ENCODE measurements at places on chromosomes 1 and 21.

DNA sequence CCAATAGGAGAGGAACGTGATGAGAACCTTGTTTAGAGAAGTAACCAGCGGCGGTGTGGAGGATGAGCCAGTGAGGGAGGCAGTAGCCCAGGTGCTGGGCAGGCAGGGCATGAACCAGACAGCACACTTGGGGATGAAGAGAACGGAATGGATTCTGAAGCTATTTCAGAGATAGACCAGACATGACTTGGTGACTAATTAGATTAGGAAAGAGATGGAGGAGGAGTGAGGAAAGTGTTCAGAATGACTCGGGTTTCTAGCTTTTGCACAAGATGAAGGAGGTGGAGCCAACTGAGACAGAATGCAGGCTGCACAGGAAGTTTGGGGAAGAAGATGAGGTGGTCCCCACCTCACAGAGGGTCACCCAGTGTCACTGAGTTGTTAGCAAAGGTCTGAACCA, 5.1 kb downstream of the PEF1 start:
- DNase-seq = no peak

DNA sequence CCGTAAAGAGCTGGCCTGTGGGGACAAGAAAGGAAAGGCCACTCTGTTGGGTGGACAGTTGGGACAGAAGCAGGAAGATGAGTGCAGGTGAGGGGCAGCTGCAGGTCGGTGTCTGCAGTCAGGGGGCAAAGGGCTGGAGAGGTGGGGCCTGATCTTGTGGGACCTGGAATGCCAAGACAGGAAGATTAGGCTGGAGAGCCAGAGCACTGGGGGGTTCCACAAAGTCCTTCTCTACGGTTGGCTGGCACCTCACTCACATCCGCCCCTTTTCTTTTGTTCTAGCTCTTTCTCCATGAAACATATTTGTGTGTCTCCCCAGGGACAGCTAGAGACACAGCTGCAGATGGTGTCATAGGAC, 404.1 kb downstream of the PTPRU start:
- DNase-seq = no peak

DNA sequence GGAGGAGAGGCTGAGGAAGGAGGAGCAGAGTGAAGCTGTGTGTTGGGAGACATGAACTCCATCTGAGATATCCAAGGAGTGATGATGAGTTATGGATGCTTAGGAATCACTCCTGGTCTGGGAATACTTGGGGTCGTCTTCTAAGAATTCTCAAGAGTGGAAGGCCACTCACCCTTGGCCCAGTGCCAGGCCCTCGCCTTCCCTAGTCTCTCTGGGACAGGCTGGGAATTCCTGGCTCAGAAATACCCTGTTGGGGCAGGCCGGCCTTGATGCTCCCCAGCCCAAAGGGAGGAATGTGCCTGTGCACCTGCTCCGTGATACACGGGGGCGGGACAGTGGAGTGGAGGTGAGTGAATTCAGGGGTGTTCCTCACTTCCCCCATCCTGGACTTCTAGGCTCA, 12.6 kb upstream of the LMNA start:
- no peak for DNase-seq

- no peak for DNase-seq
Observed at GRCh38 chr1:116716391-116716790, 37.8 kb upstream of the CD2 start.

DNA sequence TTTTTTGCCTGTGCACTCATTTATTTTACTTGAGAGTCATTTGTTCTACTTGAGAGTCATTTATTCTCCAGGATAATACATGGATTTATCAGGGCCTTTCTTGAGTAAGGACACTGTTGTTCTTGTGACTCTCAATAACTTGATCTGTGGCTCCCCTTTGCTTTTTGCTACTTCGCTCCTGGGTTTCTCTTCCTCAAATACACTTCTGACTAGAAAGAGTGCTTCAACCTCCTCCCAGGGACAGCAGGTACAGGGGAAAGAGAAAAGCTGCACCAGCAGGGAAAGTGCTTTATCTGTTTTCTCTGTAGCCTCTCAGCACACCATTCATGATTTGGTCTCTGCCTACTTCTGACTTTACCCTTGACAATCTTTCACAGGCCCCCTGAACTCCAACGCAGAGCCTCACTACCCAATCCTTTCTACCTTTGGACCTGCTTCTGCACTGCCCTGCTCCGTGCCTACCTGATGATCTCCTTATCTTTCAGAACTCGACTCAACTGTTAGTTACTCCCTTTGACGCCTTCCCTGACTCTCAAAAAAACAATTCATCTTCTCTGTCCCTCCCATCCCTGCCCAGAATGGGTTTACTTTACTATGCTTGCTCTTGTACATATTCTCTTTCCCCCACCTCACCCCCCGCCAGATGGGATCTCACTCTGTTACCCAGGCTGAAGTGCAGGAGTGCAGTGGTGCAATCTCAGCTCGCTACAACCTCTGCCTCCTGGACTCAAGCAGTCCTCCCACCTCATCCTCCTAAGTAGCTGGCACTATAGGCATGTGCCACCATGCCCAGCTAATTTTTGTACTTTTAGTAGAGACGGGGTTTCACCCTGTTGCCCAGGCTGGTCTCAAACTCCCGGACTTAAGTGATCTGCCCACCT, 15.6 kb upstream of the PIGM start:
- DNase-seq = no peak

- no peak for DNase-seq
Observed at GRCh38 chr1:50140182-50140447, 31.4 kb downstream of the ELAVL4 start.

DNA sequence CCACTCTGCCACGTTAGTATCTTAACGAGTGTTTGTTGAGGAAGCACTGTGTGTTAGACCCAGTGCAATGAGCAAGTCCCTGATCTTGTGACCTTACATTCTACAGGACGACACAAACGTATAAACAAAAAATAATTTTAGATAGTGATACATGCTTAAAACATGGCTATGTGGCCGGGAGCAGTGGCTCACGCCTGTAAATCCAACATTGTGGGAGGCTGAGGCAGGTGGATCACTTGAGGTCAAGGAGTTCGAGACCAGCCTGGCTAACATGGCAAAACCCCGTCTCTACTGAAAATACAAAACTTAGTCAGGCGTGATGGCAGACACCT, 19.6 kb downstream of the MTX1 start:
- no peak for DNase-seq
